ENCODE measurements at places on chromosomes 5 and 9.

GRCh38 chr9:79390781-79391770 lies 180.7 kb upstream of the TLE4 start:
- no peak for DNase-seq

- no peak for DNase-seq
Measured at GRCh38 chr5:112706446-112707016, 31.2 kb upstream of the APC start.

GRCh38 chr5:20476016-20476415 lies 488.0 kb upstream of the CDH18 start:
- no peak for DNase-seq

DNA sequence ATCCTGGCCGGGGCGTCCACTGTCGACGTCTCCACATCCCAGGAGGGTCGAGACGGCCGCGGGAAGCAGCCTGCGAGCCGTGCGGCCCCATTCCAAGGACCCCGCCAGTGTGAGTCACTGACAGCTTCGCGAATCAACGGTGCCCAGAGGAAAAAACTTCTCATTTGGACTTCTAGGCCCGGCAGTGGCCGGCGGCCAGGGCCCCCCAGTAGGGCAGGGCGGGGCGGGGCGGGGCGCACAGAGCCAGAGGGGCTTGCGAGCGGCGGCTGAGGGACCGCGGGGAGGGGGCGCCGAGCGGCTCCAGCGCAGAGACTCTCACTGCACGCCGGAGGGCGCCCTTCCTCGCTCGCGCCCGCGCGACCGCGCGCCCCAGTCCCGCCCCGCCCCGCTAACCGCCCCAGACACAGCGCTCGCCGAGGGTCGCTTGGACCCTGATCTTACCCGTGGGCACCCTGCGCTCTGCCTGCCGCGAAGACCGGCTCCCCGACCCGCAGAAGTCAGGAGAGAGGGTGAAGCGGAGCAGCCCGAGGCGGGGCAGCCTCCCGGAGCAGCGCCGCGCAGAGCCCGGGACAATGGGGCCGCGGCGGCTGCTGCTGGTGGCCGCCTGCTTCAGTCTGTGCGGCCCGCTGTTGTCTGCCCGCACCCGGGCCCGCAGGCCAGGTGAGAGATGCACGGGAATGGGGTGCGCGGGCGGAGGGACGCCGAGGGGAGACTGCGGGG lies at the start of gene F2R:
Gene F2R (plus strand): TSS at position 391 of the 720 bp plus-strand sequence. CDS start 182 bp downstream, at position 573.
- DNase-seq = peak; percentile 89

DNA sequence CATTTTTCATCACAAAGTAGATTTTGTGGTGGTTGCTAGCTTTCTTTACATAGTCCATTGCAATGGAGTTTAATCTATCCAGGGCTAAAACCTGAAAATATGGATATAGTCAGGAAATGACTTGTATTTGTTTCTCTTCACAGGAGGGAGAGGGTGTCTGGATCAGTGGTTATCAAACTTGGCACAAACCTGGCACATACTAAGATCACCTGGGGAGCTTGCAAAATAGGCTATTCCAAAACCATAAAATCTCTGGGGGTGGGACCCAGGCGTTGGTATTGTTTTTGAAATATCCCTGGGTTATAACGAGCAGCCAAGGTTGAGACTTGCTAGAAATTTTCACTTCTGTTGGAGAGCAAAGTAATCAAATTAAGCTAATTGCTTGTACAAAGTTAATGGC lies 179.9 kb downstream of the PCSK1 start:
- DNase-seq = no peak

Measured in mesenteric fat pad (tissue), 1 donor.